Germinal center (tissue), 1 donor: ENCODE measurements at places on chromosomes 2 and 18.

- DNase-seq: no peak
Measured at GRCh38 chr2:217402761-217403383, 543.0 kb upstream of the TNP1 start.

DNA sequence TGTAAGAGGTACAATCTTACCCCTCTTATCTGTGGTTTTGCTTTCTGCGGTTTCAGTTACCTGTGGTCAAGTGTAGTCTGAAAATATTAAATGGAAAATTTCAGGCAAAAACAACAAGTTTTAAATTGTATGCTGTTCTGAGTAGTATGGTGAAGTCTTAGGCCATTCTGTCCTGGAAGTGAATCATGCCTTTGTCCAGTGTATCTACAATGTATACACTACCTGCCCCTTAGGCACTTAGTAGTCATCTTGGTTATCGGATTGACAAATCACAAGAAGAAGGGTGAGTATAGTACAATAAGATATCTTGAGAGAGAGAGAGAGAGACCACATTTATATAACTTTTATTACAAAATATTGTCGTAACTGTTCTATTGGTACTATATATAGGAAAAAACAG is 43.5 kb downstream of the RAB3GAP1 start:
- DNase-seq: no peak

- no peak for DNase-seq
Measured at GRCh38 chr2:190717764-190718651, 69.1 kb downstream of the NAB1 start.

DNA sequence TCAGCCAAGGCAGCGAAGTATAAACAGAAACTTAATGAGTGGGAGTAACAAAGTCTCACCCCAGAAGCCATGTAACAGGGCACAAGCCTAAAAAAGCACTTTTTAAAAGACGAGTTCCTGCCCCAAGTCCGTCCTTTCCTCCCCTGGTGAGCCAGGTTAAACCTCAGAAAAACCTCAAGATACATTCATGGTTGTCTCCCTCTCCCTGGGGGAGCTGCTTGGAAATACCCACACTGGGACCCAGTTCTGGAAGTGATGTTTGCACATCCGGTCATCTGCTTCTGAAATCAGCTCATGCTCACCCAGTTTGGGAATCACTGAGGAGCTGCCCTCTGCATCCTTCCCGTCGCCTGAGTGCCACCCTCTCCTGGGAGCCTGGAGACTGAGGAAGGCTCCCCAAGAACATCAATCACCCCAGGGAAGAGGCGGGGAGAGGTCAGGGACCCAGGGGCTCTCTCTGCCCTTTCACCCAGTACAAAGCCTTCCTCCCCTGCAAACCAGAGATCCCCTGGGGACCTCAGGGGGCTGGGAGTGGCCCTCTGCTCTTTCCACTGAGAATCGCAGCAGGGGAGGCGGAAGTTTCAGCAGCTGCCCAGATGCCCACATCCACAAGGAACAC is 150.6 kb upstream of the AGAP1 start:
- no peak for DNase-seq

DNA sequence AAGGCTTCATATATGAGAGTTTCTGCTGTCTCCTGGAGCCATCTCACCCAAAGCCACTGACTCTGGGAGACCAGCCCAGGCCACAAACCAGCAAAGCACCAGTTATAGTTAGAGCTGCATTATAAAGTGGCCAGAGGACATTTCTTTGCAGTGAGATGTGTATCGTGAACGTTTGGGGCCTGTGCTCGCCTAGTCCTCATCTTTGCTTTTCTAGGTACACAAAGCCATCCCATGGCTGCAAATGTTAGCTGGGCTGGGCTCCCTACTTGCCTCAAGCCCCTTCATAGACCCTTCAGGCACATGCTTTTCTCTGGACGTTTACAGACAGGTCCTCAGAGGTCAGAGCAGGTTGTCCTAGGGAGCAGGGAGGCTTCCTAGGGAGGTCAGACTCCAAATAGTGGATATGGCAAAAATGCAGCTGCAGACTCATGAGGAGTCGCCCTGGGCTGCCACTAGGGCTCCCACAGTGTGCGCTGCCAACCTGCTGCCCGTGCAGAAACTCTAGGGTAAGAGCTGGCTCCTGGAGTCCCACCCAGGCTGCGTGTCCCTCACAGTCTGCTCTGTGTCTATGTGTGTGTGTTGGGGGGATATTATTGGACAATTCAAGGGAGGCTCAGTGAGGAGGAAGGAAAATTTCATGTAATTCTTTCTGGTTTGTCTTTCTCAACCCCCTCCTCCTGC is 141.0 kb downstream of the RPIA start:
- DNase-seq: no peak

DNA sequence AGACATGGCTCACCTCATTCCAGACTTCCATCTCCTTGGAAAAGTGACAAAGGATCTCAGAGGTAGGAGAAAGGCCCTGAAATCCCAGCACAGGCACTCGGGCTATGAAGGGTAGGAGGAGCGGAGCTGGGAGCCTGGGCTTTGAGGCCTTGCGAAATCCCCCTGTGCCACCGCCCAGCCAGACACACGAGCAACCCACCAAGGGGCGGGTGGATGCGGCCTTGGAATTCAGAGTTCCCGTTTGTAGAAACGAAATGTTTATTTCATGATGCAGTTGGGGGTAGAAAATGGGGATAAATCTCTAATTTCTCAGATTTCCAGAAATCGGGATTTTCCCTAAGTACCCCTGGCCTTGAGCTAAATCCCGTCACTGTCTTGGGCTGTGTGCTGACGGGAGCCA is 177.1 kb upstream of the HDAC4 start:
- no peak for DNase-seq

- DNase-seq: no peak
Measured at GRCh38 chr2:170610615-170611014, 104.5 kb upstream of the SP5 start.
